ENCODE measurements at places on chromosomes 5 and 9.

DNA sequence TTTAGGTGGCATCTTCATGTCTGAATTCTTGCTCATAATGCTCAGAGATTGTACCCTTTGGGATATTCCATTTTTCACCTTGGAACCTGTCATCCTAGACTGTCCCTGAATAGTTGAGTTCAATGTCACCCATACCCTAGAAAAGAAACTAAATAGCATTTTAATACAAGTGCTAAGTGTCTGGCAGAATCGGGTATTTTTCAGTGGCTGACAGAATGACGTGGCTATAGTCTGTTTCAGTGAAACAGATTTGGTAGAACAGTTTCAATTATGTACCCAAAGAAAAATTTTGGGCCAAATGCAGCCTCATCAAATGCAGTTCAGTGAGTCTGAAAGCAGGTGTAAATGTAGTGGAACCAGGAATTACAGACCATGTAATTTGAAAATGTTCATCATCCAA lies 1041.2 kb downstream of the DTWD2 start:
- no peak for DNase-seq

- DNase-seq, result no peak
Observed at GRCh38 chr9:16524078-16524477, 346.4 kb downstream of the BNC2 start.

DNA sequence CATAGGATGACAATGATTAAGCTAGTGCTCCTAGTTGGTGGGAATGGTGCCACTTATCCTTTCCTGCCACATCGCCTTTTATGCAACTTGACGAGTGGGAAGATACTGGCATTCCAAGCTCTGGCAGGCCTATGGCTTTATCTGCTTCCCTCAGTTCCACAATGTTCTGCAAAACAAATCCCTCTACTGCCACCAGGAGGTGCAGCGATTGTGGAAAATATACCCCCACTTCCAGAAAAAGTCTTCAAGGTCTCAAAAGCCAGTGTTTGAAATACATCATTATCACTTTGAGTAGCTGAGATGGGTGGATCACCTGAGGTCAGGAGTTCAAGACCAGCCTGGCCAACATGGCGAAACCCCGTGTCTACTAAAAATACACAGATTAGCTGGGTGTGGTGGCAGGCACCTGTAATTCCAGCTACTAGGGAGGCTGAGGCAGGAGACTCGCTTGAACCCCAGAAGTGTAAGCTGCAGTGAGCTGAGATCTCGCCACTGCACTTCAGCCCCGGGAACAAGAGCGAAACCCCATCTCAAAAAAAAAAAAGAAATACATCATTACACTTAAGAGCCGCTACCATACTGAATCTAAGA lies 3.4 kb downstream of the CLINT1 start:
- no peak for DNase-seq

DNA sequence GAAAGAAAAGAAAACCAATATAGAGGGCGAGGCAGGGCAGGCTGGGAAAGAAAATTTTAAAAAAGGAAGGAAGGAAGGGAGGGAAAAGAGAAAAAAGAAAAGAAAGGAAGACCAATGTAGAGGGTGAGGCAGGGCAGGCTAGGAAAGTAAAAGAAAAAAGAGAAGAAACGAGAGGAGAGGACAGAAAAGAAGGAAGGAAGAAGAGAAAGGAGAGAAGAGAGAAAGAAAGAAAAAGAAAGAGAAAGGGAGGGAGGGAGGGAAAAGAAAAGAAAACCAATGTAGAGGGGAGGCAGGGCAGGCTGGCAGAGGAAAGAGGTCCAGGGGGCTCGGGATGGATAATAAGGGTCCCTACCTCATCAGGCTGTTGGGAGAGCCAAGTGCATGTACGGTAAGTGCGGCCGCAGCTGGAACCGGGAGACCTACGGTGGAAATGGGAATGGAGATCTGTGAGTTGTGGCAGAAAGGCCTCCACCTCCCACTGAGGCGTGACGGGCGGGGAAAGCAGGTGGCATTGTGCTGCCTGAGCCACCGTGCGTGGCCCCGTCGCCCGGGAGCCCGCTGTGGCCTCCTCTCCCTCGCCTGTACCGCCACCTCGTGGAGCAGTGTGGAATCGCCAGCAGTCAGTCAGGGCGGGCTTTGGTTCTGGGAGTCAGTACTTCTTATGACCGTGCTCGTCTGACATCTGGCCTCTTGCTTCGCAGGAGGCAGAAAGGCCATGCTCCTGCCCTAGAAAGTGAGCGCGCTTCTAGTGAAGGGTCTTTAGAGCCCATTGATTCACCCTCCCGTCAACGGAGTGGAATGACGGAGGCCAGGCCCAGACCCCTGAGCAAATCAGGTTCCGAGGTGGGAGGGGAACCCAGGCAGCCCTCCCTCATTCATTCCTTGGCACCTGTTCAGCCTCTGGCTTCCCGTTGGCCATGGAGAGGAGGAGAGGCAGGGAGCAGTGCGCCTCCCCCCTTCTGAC lies 10.4 kb upstream of the NHP2 start:
- DNase-seq, result peak; percentile 97

- no peak for DNase-seq
Observed at GRCh38 chr5:34698109-34698419, 41.9 kb downstream of the RAI14 start.

DNA sequence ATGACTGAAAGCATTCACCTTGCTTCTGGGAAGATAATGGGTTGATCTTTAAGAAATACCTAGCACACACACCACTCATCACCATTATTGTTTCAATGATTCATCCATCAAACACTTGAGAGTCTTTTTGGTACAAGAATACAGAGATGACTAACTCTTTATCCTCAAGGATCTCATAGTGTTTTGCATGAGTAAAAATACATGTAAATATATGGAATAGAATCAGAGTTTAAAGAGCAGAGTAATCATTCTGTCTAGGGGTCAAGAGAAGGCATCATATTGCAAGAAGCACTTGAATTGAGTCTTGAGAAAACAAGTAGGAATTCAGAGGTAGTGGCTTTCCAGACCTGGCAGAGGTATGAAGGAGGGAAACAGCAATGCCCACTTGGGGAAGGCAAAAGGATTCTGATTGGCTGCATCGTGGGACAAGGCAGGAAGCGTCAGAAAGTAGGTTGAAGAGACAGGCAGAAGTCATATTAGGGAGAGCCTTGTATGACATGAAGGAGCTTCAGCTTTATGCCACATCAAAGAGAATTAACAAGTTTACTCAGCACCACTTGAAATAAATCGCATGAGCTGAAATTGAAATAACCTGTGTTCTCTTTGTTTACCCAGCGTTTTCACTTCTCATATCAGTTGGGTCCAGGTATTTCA lies 542.5 kb downstream of the TLE1 start:
- DNase-seq, result no peak

DNA sequence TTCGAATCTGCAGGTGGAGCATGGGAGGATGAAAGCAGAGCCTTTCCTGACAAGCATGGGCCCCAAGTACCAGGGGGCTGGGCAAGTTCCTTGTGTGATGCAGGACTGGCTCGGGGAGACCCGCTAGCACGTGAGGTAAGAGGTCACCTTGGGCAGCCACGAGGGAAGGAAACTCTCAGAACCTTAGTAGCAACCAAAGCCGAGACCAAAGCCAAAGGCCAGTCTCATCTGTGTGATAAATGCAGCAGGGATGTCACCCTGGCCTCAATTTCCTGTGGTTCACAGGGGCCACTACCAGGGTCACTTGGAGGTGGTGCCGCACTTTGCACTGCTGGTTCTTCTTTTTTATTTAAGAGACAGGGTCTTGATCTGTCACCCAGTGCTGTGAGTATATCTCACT lies 39.5 kb downstream of the PRRT1B start:
- no peak for DNase-seq

- DNase-seq, result no peak
Observed at GRCh38 chr5:1443991-1444360, 1.3 kb downstream of the SLC6A3 start.

GRCh38 chr5:8057769-8058168 lies 188.8 kb downstream of the MTRR start:
- DNase-seq, result no peak

GRCh38 chr5:88702332-88702731 lies 180.7 kb downstream of the MEF2C start:
- no peak for DNase-seq

DNA sequence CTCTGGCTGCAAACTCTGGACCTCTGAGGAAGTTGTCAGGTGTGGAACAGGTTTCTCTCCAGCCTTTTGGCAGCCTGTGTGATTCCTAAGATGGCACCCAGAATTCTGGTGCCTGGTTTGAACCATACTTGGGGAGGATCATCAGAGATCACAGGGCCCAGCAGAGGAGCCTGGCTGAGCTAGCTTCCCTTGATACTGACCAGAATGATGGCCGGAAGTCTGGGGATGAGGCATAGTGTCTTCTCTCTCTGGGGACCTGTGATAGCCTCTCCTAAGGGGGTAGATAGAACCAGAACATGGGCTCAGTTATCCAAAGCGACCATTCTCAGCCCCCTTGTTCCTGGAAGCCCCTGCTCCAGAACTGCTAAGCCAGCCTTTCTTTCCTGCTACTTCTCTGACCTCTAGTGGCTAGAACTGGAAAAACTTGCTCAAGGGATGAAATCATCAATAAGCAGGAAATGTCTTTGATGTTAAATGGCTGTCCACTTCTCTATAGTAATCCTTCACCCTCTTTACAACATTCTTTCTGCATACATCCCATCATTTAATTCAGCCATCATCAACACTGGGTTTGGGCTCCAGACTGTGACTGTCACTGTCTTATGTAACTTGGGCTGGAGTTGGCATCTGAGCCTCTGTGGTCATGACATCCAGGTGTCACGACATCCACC lies 55.1 kb downstream of the C9orf152 start:
- no peak for DNase-seq

- no peak for DNase-seq
Observed at GRCh38 chr9:21810388-21810787, 8.0 kb downstream of the MTAP start.

- no peak for DNase-seq
Observed at GRCh38 chr5:15683332-15683731, 183.4 kb downstream of the FBXL7 start.

DNA sequence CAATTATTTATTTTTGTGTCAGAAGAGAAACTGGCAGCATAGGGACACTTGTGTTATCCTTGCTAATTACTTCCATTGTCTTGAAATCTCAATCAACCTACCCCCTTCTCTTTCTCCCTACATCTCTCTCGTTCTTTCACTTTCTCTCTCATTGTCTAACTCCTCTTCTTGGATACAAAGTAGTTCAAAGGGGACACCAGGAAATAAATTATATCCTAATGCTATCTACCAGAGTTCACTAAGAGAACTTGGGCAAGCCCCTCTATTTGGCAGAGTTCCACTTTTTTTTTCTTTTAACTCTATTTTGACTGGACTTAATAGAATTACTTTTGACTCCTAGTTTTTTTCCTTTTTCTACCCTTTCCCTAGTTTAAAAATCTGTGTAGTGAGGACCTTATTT lies 102.2 kb downstream of the MEF2C start:
- DNase-seq, result no peak

DNA sequence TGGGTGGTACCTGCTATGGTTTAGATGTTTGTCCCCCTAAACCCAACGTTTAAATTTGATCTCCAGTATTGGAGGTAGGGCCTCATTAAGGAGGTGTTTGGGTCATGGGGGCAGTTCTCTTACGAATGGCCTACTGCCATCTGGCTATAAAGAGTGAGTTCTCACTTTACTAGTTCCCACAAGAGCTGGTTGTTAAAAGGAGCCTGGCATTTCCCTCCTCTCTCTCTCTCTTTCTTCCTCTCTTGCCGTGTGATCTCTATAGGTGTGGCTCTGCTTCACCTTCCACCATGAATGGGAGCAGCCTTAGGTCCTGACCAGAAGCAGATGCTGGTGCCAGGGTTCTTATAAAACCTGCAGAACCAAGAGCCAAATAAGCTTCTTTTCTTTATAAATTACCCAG lies 193.2 kb upstream of the CDH6 start:
- DNase-seq, result no peak

DNA sequence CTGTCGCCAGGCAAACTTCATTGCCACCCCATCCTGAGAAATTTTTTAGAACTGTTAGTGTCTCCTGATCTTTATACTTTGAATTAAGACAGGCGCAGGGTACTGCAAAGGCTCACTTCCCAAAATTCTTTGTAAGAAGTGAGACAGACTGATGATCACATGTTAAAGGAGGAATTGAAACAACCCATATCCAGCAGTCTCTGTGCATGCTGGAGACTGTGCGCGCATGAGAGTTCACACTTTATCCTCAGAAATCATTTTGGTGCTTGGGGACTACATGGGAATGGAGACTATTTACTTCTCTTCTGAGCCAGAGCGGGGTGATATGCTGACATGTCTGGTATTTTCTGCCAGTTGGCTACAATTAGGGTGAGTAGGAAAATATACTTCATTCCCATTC lies 91.2 kb downstream of the ZNF474 start:
- no peak for DNase-seq
